ENCODE measurements at places on chromosomes 7 and 10.

- DNase-seq = no peak
These were observed 61.7 kb upstream of the LYZL1 start for GRCh38 chr10:29227201-29227600.

GRCh38 chr7:131753620-131754222, 197.3 kb upstream of the PODXL start:
- no peak for DNase-seq

- no peak for DNase-seq
These were observed 52.1 kb upstream of the MTURN start for GRCh38 chr7:30082686-30083085.

DNA sequence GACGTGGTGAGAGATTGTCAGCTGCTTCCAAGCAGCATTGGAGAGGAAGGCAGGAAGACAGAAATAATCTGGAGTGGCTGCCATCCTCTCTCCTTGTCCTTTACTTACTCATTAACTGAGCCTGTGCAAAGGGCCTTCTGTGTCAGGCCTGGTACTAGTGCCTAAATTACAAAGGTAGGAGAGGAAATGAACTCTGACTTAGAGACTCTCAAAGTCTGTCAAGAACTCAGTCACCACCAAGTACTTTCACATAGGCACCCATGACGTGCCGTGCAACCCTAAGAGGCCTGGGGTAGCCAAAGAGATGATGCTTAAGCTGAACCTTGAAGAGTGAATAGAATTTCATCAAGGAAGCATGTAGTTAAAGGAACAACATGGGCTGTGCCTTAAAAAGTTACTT, 866.9 kb downstream of the LRMDA start:
- no peak for DNase-seq

GRCh38 chr7:80781561-80781979, 137.3 kb downstream of the SEMA3C start:
- DNase-seq = no peak

DNA sequence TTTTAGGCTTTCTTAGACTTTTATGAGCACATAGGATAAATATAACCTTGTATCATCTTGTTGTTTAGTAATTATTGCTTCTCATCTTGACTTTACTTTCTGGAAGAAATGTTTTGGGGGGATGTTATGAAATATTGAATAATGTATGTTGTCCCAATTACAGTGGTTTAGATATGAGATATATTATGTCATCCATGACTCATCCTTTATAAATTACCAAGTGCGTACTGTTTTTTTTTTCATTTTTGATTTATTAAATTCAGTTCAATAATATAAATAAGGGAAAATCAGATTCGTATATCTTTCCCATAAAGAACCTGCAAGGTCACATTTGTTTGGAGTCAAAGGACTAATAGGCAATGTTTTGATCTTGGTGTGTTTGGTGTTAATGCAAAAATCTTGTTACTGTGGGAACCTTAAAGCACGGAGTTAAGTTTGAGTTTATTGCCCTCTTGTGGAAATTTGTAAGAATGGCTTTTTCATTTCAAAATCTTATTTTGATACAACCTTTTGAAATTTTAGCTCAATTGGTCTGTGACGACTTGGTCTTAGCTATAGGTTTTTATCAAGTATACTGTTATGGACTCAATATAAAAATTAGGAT, 108.6 kb downstream of the SRI start:
- DNase-seq = no peak

DNA sequence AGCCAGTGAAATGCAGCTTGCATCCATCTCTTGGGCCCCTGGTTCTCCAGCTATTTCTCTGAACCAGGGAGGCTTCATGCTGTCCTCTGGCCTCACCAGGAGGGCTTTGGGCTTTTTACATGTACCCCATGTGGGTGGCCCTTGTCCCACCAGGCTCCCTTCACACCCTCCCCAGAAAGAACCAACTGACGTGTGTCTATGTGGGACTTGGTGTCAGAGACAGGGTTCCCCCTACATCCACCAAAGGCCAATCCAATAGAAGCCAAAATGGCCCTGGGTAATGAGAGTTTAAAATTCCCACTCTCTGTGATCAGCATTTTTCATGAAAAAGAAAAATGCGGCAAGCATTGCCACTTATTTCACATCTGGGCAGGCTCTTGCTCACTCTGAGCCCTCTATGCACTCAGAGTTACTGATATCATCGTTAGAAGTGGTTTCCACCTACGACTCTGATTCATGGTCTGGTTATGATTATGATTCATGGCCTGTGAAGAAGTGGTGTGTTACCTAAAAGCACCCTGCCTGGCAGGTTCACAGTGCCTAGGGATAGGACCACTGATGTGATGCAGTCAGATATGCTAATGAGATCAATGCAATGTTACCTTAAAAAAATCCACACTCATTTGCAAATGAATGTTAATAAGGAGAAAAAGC, 133.5 kb downstream of the BUB3 start:
- no peak for DNase-seq

GRCh38 chr7:54858008-54858692, 99.1 kb upstream of the SEC61G start:
- DNase-seq = no peak

- no peak for DNase-seq
These were observed 593.6 kb downstream of the GRM8 start for GRCh38 chr7:126659124-126659523.

DNA sequence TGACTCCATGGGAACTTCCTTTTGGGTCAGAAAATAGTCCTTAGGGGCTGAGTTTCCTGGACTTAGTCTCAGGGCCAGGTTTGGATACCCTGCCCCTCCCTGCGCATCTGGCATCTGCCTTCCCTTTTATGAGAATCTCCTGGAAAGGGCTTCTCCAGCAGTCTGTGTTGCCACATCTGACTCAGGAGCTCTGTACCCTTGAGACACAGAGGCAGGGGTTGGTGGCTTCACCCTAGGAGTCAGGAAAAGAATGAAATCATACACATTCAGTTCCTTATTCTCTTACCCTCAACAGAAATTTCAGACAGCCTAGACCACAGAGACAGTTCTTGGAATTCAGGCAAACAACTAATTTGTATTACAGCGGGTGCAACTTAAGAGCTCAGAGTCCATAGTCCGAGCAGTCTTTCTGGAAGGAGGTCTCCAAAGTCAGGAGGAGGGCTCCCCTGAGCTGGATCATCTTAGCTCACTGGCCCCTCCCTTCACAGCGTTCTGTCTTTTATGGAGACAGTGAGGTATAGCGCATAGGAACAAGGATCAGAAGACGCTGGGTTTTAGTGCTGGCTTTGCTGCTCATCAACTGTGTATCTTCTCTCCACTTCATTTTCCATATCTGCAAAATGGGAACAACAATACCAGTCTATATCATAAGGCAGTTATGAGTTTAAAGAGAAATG, 3.0 kb upstream of the PLAU start:
- DNase-seq = no peak

DNA sequence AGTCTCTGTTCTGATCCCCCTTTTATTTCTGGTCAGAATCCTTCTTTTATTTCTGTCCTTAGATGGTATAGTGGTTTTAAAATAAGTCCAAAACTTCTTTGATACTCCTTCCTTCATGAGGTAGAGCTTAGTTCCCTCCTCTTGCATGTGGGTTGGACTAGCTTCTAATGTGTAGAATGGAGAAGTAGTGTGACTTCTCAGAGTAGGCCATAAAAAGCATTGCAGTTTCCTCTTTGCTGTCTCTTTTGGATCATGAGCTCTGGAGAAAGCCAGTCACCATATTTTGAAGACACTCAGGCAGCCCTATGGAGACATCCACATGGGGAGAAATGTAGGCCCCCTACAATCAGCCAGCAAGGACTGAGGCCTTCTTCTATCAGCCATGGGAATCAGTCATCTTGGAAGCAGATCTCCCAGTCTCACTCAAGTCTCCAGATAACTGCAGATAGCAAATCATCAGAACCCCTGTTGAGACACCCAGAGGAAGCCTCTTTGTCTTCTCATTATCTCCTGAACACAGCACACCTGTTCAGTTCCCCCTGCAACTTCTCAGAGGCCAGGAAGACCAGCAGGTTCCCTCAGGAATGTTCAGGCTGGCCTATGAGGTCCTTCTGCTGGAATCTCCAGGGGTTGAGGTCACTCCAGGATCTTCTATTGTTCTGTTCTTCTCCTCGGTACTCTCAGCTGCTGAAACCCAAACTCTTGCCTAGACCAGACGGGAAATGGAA, 511.9 kb upstream of the ZMIZ1 start:
- no peak for DNase-seq

- DNase-seq = no peak
These were observed 30.0 kb downstream of the NET1 start for GRCh38 chr10:5442065-5442989.

GRCh38 chr10:1574719-1575118, 162.6 kb downstream of the ADARB2 start:
- no peak for DNase-seq

GRCh38 chr10:110671788-110672579, 27.8 kb downstream of the RBM20 start:
- DNase-seq = peak; percentile 27

DNA sequence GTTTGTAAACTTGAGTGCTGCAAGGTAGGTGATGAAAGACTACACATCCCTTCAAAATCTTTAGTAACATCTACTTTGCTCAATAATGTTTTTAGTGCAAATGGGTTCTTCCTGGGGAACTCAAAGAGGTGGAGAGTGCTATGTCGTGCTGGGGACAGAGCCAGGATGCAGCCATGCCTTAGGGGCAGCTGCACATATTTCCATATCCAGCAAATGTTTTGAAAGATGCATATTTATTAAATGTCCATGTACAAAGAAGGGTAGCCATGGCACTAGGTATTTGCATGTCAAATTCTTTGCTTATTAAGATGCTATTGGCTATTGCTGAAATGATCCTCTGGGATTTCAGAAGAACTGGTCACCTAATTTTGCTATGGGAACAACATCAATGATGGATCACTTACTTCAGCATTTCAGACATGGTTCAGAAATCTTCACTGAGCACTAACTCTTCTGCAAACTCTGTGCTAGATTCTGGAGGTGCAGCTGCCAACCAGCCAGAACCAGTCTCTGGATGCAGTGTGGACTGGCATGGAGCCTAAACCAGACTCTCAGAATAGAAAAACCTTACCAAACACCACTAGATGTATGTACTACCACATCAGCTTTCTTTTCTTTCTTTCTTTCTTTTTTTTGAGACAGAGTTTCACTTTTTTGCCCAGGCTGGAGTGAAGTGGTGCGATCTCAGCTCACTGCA, 31.7 kb upstream of the DNMBP start:
- DNase-seq = no peak

DNA sequence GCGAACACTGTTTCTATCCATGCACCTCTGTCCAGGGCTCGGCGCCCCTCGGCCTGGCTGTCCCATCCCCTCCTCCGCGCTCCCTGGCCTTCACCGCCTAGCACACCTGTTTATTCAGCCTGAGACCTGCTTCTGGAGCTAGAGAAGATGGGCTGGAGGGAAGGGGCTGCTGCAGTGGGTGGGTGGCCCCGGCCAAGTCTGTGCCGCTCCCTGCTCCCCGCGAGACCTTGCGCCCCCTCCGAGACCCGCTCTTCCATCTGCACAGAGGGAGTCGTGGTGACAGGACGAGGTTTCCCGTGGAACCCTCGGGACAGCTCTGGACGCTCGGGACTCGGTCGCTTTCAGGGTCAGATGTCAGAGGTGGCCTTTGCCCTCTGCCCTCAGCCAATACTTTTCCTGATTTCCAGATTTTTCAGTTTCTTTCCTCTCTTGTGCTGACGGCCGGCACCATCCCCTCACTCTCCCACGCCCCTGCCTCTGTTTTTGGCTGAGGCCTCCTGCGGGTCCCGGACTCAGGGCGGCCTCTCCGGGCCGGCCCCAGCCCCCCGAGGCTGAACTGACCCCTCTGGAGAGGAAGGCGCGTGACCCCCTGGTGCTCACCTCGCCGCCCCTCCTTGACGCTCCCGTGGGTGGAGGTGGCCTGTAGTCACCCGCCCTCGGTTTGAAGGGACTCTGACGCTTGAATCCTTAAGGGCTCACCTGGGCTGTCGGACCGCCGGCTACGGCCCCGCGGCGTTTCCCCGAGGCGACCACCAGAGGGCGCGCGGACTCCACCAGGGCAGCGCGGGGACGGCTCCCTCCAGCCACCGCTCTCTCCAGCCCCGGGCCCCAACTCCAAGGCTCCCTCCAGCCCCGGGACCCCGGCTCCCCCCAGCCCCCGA, 15.6 kb downstream of the SHH start:
- no peak for DNase-seq

- DNase-seq = no peak
These were observed 128.5 kb upstream of the COL1A2 start for GRCh38 chr7:94266238-94266644.

DNA sequence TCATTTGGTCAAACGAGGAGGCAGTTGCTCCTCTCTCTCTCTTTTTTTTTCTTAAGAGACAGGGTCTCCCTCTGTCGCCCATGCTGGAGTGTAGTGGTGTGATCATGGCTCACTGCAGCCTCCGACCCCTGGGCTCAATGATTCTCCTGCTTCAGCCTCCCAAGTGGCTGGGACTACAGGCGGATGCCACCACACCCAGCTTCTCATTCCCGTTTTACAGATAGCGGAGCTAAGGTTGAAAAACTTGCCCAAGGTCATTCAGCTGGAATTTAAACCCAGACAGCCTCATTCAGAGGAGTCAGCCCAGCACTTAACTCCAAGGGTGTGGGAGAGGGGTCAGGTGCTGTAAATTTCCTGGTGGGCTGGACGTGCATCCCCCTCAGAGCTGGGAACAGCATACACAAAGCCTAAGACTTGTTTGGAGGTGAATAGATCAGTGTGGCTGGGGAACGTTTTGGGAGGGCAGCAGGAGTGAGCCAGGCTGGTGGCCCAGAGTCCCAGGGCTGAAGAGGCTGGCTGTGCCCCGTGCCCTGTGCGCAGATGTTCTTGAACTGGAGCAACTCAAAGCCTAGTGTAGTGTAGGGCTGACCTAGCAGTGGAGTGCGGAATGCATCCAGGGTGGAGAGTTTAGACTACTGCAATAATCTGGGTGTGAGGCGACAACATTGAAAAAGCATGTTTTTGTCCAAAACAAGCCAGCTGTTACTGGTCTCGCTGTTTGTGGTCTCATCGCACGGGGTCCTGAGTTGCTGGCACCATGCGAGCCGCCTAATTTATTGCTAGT, 2.3 kb downstream of the HTRA1 start:
- DNase-seq = no peak

GRCh38 chr10:87596351-87596750, 63.3 kb upstream of the PAPSS2 start:
- no peak for DNase-seq

DNA sequence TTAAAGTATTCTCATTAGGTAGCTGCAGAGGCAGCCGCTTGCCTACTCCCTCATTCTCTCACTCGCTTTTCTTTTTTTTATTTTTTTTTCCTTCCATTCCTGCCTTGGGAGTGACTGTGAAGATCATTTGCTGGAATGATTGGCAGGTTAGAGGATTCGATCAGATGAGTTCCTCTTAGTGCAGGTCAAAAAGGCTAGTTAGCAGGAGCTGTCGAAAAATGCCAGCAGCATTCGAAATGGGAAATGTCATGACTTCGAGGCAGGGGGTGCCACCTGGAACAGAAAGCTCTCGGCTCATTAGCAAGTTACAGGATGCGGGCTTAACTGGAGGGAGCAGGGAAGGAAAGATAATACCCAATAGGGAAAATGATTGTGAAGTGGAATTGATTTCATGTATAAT, 137.5 kb upstream of the FZD1 start:
- DNase-seq = no peak

GRCh38 chr7:139340808-139341057, 404 bp upstream of the FMC1 start:
- DNase-seq = peak; percentile 62

Data from amniotic stem cell (primary cell).